ENCODE measurements at places on chromosomes 16 and 17.

DNA sequence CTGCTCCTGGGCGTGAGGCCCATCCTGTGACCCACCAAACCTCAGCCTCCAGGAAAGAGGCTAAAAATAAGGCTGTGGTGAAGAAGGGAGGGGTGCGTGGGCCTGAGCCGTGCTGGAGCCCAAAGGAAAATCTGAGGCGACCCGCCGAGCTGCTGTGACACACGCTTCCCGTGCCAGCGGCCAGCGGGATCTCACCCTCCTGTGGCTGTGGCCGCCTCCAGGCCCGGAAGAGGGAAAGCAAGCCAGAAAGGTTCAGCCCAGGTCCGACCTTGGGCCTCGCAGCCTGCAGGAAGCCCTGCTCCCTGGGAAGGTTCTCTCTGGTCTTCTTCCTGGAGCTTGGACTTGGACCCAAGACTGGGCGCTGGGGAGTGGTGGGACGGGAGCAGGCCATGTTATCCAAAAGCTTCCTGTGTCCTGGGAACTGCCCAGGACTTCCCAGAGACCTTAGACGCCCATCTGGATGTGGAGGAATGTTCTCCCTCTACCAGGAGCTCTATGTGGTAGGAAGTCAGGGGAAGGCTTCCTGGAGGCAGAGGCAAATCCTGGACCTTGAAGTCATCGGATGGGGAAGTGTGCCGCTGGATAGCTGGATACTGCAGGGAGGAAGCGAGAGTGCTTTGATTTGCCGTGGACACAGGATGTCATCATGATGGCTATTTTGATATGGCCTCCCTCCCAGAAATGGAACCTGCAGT is 11.4 kb downstream of the SPNS2 start:
- DNase-seq: no peak

GRCh38 chr16:80792031-80792430 is 12.4 kb downstream of the CDYL2 start:
- DNase-seq: no peak

- no peak for DNase-seq
These were observed 2.8 kb upstream of the MATCAP1 start for GRCh38 chr16:67186550-67186950.

- no peak for DNase-seq
These were observed 1.3 kb upstream of the SCN4A start for GRCh38 chr17:63973930-63974593.

GRCh38 chr16:30652005-30652296 is 1.2 kb downstream of the PRR14 start:
- DNase-seq: no peak

DNA sequence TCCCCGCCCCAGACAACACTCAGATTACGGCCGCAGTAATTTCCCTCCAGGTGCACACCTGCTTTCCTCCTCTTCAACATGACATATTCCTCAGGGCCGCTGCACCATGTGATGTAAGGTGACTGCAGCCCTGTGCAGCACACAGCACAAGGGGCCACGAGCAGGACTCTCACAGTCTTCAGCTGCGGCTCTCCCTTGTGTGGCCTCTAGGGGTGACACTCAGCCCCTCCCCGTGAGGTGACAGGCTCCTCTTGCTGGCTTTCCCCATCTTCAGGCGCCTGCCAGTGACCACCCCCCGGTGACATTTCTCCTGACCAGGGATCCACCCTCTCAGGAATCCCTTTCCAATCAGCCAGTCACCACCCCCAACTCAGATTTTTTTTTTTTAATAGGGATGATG is 31.3 kb upstream of the ABCC3 start:
- DNase-seq: no peak

GRCh38 chr16:85623250-85623649 is 10.1 kb downstream of the GSE1 start:
- no peak for DNase-seq

DNA sequence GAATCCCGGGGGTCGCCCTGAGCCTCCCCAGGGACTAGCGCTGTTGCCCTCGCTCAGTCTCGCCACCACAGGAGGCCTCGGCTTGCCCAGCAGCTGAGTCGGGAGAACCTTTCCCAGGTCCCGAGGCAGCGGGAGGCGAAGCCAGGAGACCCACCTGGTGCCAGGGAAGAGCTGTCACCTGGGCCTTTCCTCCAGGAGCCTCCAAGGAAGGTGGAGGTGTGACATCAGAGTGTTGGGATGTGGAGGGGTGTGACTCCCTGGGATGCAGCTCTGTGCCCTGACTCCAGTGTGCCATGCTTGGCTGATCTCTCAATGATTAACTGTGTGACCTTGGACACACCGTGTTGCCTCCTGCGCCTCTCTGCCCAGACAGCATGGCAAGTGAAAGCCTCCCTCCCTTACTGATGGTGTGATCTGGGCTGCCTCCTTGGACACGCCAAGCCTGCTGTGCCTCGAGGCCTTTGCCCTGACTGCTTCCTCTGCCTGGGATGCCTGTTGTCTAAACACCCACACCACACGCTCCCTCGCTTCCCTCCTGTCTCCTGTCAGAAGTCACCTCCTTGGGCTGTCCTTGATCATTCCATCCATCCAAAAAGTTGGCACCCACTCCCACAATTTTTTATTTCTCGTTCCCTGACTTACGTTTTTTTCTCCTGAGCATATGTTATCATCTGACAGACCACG is 88.0 kb downstream of the CMIP start:
- no peak for DNase-seq

DNA sequence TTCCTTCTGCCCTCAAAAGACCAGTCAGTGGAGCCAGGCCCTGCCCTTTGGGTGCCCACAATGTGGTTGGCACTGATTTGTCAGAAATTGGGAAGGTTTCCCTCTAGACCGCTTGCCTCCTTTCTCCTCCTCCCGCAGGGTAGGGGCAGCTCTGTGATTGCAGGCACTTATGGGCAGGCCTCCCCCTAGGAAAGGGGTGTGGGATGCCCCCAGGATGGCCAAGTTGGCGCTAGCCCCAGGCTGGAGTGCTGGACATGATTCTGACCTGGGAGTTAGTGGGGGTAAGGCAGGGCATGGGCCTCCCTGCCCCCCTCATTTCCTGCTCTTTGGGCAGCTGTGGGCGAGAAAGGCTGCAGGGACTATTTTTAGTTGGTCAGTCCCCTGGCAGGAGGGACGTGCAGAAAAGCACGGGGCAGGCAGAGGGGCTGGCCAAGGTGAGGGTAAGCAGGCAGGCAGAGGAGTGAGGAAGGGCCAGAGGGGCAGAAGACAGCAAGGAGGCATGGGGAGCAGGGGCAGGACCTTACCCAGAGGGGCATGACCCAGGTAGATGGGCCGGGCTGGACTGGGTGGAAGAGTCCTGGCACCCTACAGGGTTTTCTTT is 3.3 kb downstream of the RARA start:
- DNase-seq: no peak

GRCh38 chr17:50177476-50177875 is 11.7 kb downstream of the SGCA start:
- no peak for DNase-seq

DNA sequence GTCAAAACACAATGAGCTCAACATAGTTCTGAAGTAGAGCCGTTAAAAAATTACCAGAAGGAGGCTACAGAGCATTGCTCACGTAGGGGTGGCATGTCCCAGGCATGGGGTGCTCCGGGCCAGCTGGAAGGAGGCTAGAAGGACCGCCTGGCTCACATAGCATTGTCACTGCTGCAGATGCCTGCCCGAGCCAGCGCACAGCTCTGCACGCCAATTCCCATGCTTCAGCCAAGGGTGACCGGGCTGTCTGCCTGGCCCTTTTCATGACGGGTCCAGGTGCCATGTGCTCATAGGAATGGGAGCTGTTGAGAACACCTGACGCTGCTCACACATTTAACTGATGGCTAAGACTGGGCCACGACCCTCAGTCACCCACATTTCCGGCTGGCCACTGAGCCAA is 228.9 kb upstream of the FOXF1 start:
- DNase-seq: no peak

- no peak for DNase-seq
These were observed 26.1 kb downstream of the RCVRN start for GRCh38 chr17:9878786-9879525.
